ENCODE measurements at places on chromosomes 16 and 17. TPM values are rescaled to one million over a fixed set of nuclear protein-coding genes. Genes with fewer than 3 reads are reported as not detected.

DNA sequence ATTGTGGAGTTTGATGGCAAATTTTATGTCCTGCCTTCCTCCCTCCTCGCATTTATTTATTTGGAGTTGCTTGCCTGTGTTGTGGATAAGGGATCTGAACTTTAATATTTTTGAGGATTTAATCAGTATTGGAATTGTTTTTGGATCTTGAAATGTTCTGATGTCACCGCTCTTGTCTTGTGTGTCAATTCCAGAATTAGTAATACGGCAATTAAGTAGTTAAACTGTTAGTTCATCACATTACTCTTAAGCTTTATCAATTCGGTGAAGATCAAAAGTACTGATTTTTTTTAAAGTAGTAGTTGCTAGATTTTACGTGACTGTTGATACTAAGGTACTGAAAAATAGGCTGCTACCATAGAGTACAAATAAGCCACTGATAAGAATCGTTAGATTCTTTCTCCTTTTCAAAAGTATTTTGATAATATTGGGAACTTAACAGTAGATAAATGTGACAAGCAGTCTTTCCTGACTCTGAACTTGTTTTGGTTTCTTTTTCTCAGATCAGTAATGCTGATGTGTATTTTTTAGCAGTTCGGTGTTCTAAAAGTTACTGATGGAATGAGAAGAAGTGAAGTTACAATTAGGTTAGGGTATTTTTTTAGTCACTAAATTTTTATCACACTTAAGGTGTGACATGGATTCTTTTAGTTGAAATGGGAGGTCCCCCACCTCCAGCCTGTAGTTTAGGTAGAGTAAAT is 2.0 kb downstream of the RBBP6 start:
- DNase-seq: no peak

DNA sequence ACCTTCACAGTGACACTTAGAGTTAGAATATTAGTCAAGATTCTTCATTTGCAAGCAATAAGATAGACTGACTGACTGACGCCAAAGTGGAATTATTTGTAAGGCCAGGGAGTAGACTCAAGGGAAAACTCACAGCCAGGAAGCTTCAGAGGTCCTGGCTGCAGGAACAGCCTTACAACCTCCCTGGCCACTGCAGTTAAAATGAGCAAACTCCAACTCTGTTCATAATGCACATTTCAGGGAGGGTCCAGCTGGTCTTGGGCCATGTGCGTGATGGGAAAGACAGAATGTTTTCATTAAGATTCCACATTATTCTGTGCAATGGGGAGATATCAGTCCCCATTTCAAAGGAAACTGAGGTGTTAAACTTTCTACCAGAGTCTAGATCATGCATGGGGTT is 9.9 kb downstream of the CAPNS2 start:
- DNase-seq: no peak

DNA sequence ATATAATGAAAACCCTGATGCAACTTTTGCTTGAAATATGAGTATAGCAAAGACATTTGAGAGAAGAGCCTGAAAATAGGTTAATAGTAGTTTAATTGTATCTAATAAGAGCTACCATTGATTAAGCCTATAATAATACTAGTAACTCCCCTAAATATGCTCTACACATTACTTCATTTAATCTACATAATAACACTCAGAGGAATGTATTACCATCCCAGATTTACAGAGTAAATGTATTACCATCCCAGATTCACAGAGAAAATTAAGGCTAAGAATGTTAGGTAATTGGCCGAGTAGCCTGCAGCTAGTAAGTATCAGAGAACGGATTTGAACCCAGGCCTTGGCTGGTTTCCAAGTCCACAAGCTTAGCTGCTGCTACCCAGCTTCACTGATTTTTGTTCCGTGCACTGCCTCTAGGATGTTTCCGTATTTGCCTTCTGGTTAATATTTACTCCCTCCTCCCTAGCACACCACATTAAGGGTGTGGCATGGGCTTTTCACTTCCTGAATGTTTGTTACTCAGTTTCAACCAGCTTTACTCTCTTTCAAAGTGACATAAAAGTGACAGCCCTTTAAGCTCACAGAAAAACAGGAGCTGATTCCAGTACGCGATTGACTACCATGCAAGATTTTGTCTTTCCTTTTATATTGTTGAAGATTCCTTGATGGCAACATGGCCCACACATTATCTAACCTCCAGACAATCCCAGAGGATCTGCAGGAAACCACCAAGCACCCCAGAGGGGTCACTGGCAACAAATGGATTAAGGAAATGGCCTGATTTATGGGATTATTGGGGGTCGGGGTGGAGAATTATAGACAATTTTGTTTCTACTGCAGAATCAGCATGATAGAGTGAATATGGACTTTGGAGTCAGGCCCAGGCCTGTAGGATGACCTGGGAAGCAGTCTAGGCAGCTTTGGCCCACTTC is 26.7 kb upstream of the TOX3 start:
- no peak for DNase-seq

- DNase-seq: no peak
Measured at GRCh38 chr16:10983159-10983558, 38.8 kb downstream of the CLEC16A start.

DNA sequence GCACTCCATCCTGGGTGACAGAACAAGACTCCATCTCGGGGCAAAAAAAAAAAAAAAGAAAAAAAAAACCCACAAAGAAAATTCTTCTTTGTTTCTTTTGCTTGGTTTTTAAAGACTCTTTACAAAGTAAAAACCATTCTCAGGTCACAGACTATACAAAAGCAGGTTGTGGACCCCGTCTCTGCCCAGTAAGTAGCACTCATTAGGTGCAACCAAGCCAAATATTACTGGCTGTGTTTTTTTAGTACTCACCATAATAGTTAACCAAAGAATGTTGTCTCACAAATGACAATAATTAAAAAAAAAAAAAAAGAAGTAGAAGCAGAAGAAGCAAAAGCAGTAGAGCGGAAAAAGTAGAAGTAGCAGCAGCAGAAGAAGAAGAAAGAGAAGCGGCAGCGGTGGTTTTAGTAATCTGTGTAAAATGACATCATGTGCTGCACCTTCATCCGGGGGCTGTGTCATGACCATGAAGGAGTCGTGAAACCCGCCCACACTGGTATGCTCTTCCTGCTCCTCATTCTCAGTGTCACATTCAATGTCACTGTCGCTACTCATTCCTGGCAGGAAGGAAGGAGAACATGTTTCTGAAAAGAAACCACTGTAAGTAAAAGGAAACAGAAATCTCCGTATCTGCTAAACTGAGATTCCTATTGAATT is 105.4 kb downstream of the TRIM37 start:
- DNase-seq: peak; percentile 16

The TEX19 gene
- not detected for total RNA-seq

The PRR35 gene
- total RNA-seq: not detected
